ENCODE measurements at places on chromosomes 1 and 21.

GRCh38 chr1:109027841-109028240 lies 14.1 kb downstream of the WDR47 start:
- DNase-seq = no peak

- no peak for DNase-seq
Measured at GRCh38 chr1:117658676-117659075, 52.8 kb downstream of the TENT5C start.

DNA sequence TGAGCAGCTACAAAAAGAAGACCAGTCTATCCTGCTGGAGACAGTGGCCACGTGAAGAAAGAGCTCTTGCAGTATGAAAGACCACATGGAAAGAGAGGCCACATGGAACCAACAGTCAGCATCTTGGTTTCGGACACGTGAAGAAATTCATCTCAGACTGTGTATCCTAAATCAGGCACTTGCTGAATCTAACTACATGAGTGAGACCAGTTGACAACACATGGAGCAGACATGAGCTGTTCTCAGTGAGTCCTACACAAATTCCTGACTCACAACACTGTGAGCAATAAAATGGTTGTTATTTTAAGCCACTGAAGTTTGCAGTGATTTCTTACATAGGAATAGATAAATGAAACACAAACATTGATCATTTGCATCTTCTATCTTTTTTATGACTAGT lies 2.4 kb upstream of the TAF1A start:
- no peak for DNase-seq

- no peak for DNase-seq
Measured at GRCh38 chr1:2544875-2545640, 11.1 kb upstream of the TNFRSF14 start.

DNA sequence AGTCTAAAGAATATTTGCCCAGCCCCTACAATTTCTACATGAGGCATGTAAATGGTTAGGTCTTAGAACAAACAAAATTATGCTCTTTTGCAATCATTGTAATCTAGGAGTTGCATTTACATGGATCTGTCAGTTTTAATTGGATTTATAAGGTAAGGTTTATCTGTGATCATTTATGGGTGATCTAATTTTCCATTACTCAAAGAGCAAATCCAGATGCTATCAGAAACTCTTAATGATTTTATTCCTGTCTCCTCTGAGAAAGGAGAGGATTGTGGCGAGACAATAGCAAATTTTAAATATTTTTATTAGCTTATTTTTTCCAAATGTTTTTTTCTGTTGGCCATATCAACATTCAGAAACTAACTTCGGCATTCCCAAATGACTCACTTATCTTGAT lies 14.2 kb upstream of the NEGR1 start:
- DNase-seq = no peak

DNA sequence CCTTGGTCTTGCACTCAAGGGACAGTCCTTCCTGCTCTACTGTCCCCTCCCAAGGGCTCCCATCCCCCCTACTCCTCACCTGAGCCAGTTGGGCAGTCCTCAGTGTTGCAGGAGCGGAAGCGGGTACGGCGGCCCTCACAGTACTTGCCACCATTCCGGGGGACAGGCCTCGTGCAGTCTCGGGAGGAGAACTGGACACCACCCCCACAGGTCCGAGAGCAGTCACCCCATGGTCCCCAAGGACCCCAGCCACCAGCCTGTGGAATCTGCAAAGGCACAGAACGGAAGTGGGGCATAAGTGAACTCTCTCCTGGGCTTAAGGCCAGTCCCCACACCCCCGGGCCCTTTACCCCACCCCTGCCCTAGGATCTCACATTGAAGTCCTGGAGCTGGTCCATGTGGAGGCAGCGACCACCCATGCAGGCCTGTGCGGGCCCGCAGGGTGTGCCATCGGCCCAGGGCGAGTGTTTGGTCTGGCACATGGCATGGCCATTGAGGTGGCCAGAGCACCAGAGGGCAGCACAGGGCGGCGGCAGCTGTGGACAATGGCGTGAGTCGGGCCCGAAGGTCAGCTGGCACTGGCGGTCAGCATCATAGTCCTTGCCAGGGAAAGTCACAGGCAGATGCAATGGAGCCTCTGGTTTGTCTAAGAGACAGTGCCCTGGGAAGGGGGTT lies 5.2 kb downstream of the ADAMTS4 start:
- no peak for DNase-seq

GRCh38 chr21:15221799-15222386 lies 157.1 kb upstream of the NRIP1 start:
- peak; percentile 21 for DNase-seq

GRCh38 chr1:228273720-228274451 lies 66.0 kb downstream of the OBSCN start:
- DNase-seq = no peak

DNA sequence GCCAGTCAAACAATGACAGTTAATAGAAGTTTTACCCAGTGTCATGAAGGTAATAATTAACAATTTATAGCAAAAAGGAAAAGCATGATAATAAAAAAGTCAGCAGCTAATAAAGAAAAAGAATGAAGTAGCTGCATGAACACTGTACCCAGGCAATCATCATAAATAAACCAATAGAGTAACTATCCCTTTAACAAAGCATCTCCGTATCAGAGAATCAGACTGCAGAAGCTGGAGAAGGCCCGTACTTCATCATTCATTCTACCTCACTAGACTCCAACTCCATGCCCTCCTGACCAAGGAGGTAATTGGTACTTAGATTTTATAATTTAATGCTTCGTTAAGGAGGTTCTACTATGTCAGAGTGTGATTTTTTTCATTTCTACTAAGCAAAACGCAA lies 140.5 kb downstream of the NEGR1 start:
- DNase-seq = no peak
